Stimulated activated CD4-positive, alpha-beta T cell treated with anti-CD3 and anti-CD28 coated beads, Interleukin-15, amount 100 ng/mL, for 1 hour (primary cell): ENCODE measurements at places on chromosomes 3 and 15.

GRCh38 chr15:33211176-33211808 lies 16.8 kb upstream of the FMN1 start:
- DNase-seq: no peak

DNA sequence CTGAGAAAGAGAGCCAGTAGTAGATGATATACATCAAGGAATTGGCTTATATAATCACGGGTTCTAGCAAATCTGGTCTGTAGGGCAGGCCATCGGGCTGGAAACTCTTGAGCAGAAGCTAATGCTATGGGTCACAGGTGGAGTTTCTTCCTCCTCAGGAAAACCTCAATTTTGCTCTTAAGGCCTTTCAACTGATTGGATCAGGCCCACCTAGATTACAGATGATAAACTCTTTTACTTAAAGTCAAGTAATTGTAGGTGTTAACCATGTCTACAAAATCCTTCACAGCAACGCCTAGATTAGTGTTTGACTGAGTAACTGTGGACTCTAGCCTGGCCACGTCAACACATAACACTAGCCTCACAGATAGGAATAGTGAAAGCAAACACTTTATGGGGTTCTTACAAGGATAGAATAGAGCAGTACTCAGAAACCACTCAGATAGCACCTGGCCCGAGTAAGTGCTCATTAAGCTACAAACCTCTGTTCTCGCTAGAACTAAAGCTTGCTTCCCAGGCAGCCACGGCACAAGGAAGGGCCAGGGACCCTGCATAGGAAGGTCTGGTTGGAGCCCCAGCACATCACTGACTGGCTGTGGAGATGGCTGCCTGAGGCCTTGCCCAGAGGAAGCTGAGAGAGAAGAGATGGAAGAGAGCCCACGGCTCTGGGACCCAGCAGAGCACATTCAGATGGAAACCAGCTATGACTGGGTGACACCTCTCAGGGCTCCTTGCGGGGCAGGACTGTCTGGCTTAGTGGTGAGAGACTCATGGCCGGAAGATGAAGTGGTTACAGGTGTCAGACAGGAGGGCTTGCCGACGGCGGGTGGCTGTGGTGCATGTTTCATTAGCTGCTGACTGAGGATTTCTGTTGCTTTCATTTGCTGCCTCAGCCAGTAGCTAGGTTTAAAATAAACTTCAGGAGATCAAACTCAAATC lies 202.5 kb upstream of the TLE3 start:
- peak; percentile 40 for DNase-seq

GRCh38 chr3:194657439-194657838 lies 14.6 kb downstream of the LSG1 start:
- no peak for DNase-seq

DNA sequence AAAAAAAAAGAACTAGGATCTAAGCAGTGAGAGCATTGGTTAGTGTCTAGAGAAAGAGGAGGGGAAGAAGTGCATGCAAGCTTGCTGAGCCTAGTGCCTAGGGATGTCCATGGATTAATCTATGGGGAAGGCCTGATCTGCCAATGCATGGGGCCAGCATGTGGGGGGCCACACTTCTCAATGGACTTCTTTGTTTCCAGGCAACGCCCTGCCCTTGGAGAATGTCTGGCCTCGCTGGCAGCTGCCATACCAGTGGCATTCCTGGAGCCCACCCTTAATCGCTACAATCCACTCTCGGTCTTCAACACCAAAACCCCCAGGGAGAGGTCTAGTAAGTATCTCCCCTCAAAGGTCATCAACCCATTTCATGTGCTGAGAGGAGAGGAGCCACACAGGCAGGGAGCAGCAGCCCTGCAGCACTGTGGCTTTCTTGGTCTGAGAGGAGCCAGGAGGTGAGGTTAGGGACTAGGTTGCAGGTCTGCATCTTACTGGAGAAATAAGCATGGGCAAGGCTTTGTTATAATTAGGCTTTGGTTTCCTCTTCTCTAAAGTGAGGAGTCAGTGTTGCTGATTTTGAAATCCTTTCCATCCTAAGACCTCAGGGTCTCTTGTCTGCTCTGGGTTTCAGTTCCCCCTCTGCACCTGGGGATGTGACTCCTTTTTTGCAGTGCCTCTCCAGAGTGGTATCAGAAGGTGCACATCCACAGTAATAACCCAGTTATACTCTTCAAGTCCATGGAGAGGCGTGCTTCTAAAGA lies 188.1 kb upstream of the CHRM5 start:
- DNase-seq: no peak

DNA sequence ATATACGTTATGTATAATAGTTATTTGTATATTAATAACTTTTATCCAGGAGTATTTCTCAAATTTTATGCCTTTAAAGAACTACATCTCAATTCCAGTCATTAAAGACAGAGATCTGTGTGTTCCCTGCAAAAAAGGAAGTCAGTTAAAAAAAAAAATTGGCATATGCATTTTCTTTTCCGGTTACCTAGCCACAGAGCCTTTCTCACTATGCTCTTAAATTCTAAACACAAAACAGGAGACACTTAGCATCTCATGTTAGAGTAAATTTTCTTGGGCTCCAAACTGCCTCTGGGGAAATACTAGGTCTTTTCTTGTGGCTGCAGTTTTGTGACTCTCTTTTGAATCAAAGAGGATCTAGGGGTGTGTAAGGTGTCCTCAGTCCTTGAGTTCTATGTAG lies 105.9 kb downstream of the KCNH8 start:
- DNase-seq: no peak

- no peak for DNase-seq
Observed at GRCh38 chr3:116852803-116853202, 143.2 kb downstream of the TUSC7 start.

GRCh38 chr3:193240850-193241706 lies at the start of gene PLAAT1:
PLAAT1 (plus strand) TSS chr3:193241222; CDS start chr3:193255651, 14,429 bp downstream.
- DNase-seq: no peak

DNA sequence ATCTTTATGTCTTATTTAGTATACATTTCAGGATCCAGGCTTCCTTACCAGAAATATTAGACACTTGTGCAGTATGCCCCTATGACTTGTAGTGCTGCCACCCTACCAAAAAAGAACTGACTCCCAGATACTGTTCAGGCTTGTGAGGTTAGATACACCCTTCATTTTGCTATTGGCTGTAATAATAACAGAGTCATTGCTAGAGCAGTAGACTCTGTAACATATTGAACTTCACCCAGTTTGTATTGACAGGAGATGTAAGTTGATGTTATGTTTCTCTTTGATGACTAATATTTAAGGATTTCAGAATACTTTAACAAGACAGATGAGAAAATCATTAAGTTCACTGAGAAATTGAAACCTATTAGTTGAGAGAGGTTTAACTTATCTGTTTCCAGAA lies 32.9 kb downstream of the RNF111 start:
- no peak for DNase-seq

DNA sequence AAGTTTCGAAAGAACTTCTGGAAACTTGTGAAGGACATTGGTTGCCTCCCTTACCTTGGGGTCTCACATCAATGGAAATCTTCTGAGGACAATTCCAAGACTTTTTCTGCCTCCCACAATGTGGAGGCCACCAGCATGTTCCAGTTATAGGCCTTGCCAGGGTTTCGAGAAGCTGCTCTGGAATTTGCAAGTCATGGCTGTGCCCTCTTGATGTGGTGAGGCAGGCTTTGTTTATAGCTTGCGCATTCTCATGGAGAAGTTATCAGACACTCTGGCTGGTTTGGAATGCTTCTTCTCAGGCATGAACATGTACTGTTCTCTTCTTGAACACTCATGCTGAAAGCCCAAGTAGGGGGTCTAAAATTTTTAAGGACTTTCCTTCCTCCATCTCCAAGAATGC lies 4.1 kb downstream of the CXCR6 start:
- no peak for DNase-seq

GRCh38 chr3:68135067-68135466 lies 480.7 kb upstream of the SUCLG2 start:
- DNase-seq: no peak

DNA sequence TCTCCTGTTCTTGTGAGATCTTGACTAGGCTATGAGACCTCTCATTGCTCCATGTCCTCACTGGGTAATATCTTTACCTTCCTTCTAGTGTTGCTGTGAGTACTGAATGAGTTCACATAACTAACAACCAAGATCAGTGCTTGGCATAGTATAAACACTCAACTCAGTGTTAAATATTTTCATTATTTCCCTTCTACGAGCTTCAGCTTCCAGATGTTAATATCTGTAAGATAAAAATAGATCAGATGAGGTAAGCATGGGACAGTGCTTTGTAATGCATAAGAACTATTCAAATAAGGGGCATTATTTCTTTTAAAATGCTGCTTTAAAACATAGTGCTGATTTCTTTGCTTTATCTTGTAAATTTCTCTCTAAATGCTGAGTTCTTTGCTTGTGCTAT lies 130.8 kb downstream of the DIPK2A start:
- DNase-seq: no peak
